ENCODE measurements at places on chromosomes 7 and 10.

DNA sequence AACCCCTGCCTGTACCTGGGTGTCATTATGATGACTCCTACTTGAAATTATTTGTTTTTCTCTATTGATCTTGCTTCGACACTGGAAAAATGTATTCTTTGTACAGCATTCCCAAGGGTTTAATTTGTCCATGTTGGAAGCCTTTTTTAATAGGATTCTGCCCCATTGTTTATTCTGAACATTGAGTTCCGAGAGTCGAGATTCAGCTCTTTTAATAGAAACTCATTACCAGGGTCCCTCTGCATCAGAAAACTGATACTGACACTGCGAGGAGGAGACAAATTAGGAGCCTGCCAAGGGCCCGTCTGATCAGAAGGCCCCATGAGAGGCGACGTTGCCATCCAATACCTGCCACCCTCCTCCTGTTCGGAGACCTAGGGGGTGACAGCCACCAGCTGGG lies 260.5 kb upstream of the ZMIZ1 start:
- no peak for DNase-seq

DNA sequence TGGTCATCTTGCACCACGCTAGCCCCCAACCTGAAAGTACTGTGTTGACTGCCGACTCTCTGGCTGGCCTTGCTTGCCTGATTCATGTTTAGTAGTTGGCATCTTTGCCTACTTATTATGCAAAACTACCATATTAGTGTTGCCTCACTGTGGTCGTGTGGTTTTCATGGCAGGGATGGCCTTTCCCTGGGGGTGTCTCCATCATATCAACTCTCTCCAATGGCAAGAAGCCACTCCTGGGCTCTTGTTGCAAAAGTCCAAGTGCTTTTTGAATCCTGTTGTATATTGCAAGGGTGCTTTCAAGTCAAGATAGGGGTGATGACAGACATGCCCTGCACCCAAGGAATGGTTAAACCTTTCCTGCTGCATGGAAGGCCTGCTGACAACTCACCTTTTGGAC lies 39.4 kb downstream of the ABLIM1 start:
- no peak for DNase-seq

- DNase-seq = no peak
These were observed 42.2 kb downstream of the AHR start for GRCh38 chr7:17340655-17341054.

DNA sequence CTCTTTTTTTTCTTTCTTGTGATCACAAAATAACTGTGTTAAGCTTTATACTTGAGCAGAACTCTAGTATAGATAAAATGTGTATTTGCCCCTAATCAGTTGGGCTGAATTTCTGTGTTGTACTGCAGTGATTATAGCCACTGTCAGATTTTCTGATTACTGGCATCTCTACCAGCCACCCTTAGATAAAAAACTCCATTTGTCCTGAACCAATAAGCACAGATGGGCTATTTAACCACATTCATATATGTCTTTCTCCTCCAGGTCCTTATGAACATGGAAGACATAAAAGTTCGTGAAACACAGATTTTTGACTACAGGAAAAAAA lies 38.3 kb downstream of the CFAP58 start:
- DNase-seq = no peak

GRCh38 chr7:2017914-2018568 lies 214.7 kb downstream of the MAD1L1 start:
- no peak for DNase-seq

- no peak for DNase-seq
These were observed 1.7 kb downstream of the PTPRN2 start for GRCh38 chr7:158585721-158586498.

DNA sequence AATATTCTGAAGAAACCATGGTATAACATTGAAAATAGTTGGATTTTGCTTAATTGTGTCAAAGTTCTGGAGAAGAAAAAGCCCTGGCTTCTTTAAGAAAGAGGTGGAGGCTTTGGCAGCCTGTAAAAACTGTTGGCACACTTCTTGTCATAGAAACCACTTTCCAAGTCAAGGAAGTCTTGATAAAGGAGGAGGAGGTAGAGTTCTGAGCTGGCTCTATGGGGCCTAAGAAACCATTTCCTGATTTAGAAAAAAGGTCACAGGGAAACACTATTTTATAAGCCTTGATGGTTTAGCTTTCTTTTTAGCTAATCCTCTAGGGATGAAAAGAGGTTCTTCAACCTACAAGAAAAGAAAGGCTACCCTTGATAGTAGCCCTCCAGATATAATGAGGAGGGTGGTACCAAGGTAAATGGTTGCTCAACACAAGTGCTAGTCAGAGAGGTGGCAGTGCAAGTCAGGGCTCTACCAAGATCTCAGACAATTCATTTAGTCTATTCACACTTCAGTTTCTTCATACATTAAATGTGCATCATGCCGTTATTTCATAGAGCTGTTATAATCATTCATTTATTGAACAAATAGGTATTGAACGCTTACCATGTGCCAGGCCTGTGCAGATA lies 346.9 kb downstream of the RNLS start:
- DNase-seq = no peak

DNA sequence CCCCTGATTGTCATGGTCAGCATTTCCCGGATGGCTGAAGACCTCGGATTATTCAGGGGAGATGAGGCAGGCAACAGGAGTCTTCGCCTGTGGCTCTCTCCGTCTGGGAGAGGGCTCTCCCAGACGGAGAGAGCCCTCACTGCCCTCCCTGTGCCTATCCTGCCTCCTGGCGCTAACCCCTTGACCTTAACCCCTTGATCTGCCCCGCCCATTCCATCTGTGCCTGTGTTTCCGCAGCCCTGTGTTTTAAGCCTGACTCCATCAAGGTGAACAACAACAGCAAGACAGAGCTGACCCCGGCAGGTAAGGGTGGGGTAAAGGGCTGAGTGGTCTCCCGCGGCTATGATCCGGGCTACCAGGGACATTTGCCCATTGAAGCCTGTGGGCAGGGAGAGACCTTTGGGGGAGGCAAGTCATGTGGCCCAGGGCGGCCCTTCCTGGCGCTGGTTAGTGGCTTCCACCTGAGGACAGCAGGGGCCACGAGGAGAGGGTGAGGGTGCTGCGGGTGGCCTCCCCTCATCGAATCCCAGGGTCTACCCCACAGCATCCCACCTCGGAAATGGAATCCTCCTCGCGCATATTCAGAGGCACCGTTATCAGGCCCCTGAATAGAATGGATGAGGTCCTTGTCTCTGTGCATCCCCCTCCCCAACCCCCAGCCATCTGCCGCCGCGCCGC lies 4.2 kb upstream of the MUC12 start:
- no peak for DNase-seq

GRCh38 chr10:90306187-90306586 lies 551.7 kb downstream of the HTR7 start:
- no peak for DNase-seq

GRCh38 chr7:51198654-51199053 lies 118.0 kb downstream of the COBL start:
- DNase-seq = no peak
